ENCODE measurements at places on chromosomes 13 and 19.
A peak's percentile ranks its signal among the peaks of the same experiment; 100 is the strongest.

- no peak for DNase-seq
Observed at GRCh38 chr19:51714848-51715247, 8.9 kb downstream of the HAS1 start.

GRCh38 chr13:28636677-28637317 is 22.1 kb upstream of the POMP start:
- DNase-seq: peak; percentile 69

DNA sequence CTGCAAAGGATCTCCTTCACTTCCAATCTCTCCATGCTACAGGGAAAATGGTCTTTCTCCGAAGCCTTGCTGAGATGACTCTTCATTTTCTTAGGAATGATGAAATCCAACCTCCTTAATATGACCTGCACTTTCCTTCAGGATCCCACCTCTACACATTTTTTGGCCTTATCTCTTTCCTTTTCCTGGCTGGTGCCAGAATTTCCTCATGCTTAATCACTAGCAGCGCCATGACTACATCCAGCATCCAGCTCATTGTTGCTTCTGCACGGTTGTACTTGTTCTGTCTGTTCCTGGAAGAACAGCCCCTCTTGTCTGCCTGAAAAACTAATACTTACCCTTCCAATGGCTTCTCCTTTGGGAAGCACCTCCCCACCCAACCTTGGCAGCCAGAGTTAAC is 68.4 kb downstream of the TEX26 start:
- DNase-seq: no peak

- no peak for DNase-seq
Observed at GRCh38 chr13:26247608-26248007, 6.3 kb upstream of the CDK8 start.

DNA sequence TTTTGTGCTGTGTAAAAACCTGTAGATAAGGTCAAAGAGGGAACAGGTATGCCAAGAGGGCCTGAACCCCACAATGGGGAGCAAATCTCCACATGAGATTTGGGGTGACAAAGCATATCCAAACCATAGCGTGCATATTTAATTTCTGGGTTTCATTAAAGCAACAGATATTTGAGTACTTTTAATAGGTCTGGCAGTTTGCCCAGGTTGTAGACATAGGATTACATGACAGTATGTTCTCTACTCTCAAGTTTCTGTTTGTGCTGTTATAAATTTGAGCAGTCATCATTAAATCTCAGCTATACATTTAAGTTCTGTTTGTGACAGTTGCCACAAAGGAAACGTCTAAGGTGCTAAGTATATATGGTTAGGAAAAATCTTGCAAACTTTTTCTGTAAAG is 236.4 kb downstream of the ATP8A2 start:
- no peak for DNase-seq
